ENCODE measurements at places on chromosomes 13 and 19.

GRCh38 chr19:53091413-53092254 is 11.6 kb downstream of the ZNF160 start:
- DNase-seq, result no peak

DNA sequence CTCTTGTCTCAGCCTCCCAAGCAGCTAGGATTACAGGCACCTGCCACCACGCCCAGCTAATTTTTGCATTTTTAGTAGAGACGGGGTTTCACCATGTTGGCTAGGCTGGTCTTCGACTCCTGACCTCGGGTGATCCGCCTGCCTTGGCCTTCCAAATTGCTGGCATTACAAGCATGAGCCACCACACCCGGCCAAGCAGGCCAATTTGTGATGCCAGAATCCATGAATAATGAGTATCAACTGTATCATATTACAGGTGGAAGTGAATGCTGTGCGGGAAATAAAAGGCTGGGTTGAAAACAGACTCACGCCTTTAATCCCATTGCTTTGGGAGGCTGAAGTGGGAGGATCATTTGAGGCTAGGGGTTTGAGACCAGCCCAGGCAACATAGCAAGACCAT is 3.6 kb upstream of the NFILZ start:
- DNase-seq, result no peak

- DNase-seq, result no peak
Observed at GRCh38 chr13:101959016-101959415, 442.8 kb downstream of the FGF14 start.

DNA sequence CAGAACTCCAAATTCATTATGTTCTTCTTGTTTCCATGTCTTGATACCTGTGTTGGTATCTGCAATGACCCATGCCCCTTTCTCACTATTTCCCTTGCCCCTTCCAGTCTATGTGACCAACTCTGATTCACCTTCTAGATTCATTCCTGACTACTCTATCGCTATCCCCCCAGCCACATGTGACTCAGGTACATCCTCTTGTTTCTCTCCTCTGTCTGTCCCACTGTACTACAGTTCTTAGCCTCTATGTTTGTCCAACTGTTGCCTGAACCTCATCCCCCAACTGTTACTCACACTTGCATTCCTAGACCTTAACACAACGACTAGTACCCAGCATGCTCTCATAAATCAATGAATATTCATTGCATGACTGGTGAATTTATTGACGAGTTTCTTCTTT is 10.0 kb upstream of the FLT3 start:
- no peak for DNase-seq

DNA sequence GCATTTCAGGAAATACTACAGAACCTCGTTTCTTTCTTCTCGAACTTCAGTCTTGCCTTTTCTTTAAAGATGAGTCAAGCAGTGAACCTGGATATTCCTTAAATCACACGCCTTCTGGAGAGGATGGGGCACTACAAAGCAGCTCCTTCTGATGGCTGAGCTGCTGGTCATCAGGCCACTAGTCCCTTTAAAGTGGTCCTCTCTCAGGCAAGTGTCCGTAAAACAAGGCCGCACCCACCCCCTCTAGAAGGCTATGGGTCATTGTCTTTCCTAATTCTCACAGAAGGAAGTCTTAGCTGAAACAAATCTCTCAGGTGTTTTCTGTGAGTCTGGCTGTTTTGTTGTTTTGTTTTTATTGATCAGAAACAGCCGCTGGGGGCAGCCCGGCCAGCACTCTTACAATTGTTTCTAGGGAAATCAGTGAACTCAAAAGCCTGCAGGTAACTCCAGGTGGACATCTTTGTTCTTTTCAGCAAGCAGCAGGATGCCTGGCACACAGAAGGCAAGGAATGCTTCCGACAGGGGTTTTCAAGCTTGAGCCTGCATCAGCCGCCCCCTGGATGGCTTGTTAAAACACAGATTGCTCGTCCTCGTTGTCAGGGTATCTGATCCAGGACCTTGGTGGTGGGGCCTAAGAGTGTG is 45.4 kb downstream of the MBNL2 start:
- no peak for DNase-seq

DNA sequence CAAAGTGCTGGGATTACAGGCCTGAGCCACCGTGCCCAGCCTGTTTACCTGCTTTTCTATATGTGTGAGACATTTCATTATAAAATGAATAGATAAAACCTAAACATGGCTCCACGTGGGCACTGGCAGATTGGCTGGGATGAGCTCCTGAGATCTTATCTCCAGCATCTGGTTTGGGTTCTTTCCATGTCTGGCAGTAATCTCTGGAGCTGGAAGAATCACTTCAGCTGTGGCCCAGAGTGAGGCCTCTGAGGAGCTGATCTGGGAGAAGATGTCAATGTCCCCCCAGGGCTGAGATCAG is 5.5 kb upstream of the SULT2A1 start:
- DNase-seq, result no peak

DNA sequence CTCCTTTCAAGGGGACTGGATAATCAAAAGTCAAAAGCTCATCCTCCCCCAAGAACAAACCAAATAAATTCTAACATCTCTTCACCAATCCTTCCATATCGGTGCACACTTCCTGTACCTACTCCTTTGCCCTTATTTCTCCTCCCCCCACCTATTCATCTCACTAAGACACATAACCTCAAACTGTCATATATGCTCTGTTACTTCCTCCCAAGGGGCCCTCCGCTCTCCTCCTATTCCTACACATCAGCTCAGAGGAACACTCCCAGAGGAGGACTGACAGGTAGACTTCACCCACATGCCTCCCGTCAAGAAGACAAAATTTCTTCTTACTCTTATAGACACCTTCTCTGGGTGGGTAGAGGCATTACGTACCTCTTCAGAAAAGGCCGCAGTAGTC is 48.1 kb downstream of the ZNF93 start:
- DNase-seq, result no peak

GRCh38 chr19:18399008-18399407 is 1.6 kb upstream of the LRRC25 start:
- no peak for DNase-seq

GRCh38 chr19:19033426-19034203 is at the start of the genes ARMC6 and SUGP2:
Gene ARMC6, plus strand, starts transcription at chr19:19033603. Its CDS starts 607 bp downstream, at chr19:19034210.
Gene SUGP2, minus strand, starts transcription at chr19:19033517. Its CDS starts 2,446 bp downstream, at chr19:19031071.
- peak; percentile 99 for DNase-seq

DNA sequence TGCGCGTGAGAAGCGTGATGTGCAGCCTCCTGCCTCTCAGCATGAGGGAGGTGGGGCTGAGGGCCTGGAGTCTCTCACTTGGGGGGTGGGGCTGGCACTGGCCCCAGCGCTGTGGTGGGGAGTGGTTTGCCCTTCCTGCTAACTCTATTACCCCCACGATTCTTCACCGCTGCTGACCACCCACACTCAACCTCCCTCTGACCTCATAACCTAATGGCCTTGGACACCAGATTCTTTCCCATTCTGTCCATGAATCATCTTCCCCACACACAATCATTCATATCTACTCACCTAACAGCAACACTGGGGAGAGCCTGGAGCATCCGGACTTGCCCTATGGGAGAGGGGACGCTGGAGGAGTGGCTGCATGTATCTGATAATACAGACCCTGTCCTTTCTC is 8.7 kb downstream of the CD177 start:
- DNase-seq, result no peak

DNA sequence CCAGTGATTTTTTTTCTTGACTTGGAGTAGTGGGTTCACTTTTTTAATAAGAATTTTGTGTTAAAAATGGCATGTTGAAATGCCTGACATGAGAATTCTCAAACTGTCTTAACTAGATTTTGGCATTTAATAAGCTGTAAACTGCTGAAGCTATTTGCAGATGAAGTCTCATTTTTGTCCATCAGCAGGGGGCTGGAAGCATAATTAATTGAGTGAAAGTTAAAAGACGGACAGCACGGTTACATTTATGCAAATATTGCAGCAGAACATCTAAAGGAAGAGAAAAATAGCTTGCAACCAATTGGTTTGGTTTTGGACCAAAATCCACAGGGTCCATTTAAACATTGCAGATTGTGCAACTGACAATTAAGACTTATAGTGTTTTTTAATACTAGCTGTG is 837.3 kb upstream of the KLHL1 start:
- no peak for DNase-seq

- peak; percentile 58 for DNase-seq
Observed at GRCh38 chr19:29858000-29858596, 46.3 kb downstream of the CCNE1 start.

DNA sequence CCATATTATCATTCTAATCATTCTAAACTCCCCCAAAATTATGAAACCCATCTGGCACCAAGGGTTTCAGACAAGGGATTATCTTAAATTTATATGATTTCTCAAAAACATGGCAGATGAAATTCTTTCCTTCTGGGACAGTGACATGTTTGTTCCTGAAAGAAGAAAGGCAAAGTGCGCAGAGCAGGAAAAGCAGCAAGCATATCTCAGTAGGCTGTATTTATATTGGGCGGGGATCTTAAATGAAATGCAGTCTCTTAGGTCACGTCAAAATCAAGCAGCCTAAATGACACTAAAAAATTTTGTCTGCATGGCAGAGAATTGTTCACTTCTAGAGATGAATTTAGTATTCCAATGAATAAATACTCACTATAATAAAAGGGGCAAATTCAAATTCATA is 49.3 kb downstream of the RCBTB2 start:
- DNase-seq, result no peak

GRCh38 chr19:41416194-41416674 is 10.9 kb downstream of the B3GNT8 start:
- DNase-seq, result no peak

DNA sequence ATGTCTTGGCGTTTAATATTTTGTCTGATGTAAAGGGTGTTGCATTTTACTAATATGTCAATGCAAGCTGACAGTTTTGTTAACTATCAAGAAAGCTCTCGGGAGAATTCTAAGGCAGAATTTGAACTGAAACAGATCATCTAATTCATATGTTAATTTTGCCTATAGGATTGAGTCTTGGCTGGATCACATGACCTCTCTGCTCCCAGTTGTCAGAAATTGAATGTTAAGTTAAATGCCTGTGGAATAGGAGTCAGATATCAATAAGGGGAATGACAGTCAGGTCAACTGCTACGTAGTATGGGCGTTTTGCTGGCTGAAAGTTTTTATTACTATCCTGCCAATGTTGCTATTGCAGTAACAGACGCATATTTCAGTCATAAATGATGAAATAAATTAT is 358.5 kb downstream of the MYO16 start:
- no peak for DNase-seq

GRCh38 chr19:46787040-46787330 is 1.4 kb downstream of the SLC1A5 start:
- DNase-seq, result no peak

- no peak for DNase-seq
Observed at GRCh38 chr13:23558675-23559536, 11.3 kb upstream of the TNFRSF19 start.

- DNase-seq, result peak; percentile 11
Observed at GRCh38 chr13:66138172-66138811, 1091.8 kb downstream of the PCDH9 start.

DNA sequence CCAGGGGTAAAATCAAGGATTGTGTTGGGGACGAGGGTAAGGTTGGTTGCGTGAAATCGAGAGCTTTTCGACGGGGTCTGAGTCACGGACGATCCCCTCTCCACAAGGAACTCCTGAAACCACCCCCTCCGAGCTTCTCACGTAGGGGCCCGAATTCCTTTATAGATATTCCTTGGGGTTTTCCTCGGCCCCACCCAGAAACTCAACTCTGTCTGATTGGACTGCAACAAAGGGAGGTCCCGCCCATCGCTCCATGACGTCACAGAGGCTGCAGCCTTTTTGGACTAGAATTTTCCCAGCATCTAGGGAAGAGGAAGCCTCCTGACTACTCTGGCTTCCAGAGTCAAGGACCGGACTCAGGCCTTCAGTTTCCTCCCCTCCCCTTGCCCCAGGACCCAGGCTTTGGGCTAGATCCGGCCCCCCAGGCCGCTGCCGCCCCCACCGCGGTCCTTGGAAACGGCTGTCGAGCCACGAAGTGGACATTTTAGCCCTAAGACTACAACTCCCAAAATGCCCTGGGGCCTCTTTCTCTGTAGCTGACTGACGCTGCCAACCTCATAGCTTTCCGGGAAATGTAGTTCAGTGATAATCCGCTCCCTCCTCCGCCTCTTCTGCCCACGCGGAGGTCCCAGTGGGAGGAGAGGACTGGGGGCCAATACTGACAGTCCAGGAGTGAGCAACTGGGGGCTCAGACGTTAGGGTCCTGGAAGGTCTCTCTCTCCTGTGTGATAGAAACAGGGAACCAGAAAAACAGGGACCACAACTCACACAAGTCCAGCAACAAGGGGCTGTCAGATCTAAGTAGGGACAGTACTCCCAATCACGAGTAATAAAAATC is at the start of gene IZUMO1:
Gene IZUMO1, minus strand, starts transcription at position 172 of the 838 bp plus-strand sequence. CDS start 1,050 bp downstream, outside the sequence.
- peak; percentile 87 for DNase-seq

- DNase-seq, result no peak
Observed at GRCh38 chr13:45545686-45546409, 69.7 kb downstream of the ERICH6B start.

GRCh38 chr13:72638059-72638815 is 89.2 kb downstream of the MZT1 start:
- no peak for DNase-seq

DNA sequence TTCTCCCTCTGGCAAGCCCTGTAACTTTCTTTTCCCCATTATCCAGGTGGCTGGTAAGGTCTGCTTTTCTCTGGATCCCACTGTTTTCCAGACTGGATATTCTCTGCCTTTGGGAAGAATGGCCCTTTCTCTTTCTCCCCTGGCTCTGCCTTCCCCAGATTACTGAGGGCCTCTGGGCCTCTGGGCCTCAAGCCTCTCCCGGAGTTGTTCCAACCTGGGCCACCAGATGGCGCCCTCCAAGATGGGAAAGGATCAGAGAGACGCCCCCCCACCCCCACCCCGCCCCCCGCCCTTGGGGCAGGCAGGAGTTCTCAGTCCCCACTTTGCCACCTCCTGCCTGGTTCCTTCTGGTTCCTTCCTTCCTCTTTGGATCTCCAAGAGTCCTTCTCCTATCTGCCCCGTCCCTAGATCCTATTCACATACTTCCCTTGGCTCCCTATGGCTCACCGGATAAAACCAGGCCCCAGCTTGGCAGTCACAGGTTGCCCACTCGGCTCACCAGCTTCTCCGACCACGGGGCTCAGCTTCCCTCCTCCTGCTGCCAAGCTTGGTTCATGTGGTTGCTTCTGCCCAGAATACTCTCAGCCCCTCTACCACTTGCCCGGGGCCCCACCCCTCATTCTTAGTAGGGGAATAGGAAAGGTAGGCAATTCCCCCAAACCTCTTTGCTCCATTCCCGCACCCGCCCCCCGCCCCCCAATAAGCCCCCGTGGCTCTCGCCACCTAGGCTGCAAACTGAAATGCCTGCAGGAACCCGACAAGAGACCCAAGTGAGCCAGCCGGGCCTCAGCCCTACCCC is 13.1 kb downstream of the EPS8L1 start:
- peak; percentile 88 for DNase-seq

- no peak for DNase-seq
Observed at GRCh38 chr19:16225279-16226183, 27.8 kb downstream of the AP1M1 start.

DNA sequence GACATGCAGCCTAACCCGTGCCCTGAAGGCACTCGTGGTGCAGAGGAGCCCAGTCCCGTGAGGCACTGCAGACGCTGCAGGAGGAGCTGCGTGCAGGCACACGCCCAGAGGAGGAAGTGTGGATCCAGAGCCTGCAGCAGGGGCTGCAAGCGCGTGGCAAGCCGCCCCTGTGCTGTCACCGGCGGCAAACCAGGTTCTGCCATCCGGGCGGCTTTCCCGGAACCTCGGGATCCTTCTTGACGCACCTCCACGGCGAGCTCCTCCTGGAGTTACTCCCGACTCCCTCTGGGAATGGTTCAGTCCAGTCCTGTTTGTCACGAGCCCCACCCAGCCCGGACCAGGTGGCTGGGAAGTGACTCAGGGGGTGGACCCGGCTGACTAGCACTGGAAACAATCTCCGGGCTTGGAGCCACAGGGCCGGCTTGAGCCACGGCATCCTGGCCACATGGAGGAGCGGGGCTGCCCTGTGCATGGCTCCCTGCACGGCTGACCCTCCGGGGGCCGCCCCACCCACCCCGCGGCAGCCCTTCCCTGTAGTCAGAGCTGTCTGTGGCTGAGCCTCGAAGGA is 10.2 kb downstream of the DPP9 start:
- no peak for DNase-seq

All from GM13977 (cell line).